ENCODE measurements at places on chromosomes 5 and 9.

GRCh38 chr5:113162208-113162607 lies 185.6 kb downstream of the DCP2 start:
- no peak for DNase-seq

DNA sequence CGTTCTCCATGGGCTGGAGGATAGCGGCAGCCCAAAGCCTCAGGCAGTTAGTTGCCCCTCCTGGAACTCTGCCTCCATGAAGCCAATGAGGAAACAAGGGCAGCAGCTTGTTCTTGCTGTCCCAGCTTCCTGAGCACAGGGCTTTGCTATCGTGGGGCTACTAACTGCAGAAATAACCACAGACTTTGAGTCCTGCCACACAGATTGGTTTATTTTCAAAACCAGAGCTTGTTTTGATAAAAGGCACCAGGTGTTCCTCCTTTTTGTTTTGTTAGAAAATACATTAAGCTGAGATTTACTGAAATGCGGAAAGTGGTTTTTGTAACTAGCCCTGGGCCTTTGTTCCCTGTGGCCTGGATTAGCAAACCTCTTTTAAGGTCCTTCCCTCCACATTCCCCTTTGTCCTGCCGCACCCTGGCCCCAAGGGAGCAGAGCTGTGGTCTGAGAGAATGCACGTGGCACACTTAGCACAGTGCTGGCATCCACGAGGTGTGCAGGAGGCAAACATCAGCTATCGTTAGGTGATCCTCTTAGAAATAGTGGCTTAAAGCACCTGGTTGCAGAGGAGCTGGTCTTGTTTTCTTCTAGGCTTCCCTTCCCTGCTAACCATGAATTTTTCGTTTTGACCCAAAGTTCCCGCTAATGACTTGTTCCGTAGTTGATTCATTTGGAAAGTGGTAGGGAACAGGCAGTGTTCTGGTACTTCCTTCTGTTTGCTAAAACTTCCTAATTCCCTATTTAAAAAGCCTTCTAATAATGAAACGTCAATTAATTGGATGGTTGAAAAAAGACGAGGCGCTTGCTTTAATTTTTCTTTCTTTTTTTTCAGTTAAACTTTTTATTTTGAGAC lies 21.5 kb downstream of the MVB12B start:
- no peak for DNase-seq

DNA sequence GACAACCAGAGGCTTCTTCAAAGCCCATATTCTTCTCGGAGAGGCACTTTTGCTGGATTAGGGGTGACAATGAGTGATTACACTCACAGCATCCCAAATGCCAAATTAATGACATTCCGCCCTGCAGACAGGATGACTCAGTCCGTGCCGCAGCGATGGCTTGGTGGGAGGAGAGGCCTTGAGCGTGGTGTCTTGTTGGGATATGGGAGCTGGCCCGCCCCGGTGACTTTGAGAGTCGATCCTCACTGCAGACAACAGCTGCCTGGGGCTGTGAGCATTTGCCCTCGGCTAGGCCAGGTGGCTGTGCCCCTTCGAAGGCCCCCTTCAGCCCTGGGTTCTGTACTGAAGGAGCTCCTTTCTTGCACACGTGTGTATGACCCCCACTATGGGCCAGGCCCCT lies 29.8 kb downstream of the OLFM1 start:
- DNase-seq, result no peak

GRCh38 chr9:122222791-122223190 lies 6.0 kb downstream of the LHX6 start:
- no peak for DNase-seq

DNA sequence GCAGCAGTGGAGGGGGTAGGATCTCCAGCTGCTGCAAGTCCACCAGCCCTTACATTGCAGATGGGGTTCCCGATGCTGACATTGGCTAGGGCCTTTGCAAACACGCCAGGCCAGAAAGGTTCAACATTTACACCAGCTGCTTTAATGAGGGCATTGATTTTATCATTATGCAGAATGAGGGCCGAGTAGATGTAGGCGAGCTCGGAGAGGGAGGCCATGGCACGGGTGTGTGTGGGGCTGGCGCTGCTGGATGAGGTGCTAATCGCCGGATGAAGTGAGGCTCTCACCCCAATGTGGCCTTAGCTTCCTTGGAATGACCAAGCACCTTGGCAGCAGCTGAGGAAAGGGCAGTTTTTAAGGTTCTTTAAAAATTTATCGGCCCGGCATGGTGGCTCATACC lies 27.4 kb downstream of the PHAX start:
- no peak for DNase-seq

- no peak for DNase-seq
These were observed 20.5 kb downstream of the POLR3G start for GRCh38 chr5:90495146-90495545.

- DNase-seq, result no peak
These were observed 4.8 kb downstream of the CCL19 start for GRCh38 chr9:34686231-34686630.

DNA sequence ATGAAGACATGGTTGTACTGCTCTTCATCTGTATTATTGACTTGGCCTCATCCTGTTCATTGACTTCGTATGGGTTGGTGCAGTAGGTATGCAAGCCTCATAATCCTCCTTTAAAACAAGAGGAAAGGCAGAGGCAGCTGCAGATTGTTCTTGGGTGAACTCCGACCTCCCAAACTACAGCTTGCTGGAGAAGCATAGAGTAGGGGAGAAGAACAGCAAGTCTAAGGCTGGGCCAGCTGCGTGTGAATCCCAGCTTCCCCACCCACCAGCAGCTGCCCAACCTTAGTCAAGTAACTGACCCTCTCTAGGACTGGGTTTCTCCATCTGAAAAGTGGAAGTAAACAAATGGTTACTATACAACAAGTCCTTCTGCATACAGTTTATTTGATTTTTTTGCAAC lies 114.5 kb upstream of the WWC1 start:
- no peak for DNase-seq

DNA sequence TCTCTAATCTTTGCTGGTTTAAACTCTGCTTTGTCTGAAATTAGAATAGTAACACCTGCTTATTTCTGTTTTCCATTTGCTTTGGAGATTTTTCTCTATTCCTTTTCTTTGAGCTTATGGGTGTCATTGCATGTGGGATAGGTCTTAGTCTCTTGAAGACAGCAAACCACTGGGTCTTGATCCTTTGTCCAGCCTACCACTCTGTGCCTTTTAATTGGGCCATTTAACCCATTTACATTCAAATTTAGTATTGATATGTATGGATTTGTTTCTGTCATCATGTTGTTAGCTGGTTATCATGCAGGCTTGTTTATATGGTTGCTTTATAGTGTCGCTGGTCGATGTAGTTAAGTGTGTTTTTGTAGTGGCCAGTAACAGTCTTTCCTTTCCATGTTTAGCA lies 914.7 kb downstream of the MAT2B start:
- no peak for DNase-seq

Measured in CD4-positive, alpha-beta T cell treated with Interleukin-21 for 1 hour (primary cell).